OCI-LY7 (cell line): ENCODE measurements at places on chromosomes 4 and X. TPM values are rescaled to one million over a fixed set of nuclear protein-coding genes. Genes with fewer than 3 reads are reported as not detected.
A peak's percentile ranks its signal among the peaks of the same experiment; 100 is the strongest.

- DNase-seq: no peak
Measured at GRCh38 chr4:88606832-88607231, 14.6 kb downstream of the HERC3 start.

DNA sequence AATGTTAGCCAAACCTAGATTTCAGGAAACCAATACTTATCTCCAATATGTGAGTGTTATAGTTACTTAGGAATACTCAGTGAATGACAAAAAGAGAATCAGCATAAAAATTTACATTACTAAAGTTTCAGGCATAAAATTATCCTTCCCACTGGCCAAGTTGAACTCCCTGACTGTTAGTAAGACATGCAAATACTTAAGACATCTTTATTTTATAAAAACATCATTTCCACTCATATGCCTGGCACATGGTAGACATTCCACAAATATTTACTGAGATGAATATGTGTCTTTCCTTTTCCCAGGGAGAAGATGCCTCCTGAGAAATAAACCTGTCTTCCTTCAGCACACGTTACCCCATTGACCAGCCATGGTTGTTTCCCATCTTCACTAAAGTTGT, 7.3 kb downstream of the VEGFD start:
- DNase-seq: no peak

GRCh38 chr4:132737344-132737743, 411.8 kb upstream of the PCDH10 start:
- DNase-seq: no peak

The DCAF4L1 gene
- 0.07 and 0.30 TPM in 2 replicates for total RNA-seq

GRCh38 chr4:7074426-7074825, 6.6 kb upstream of the GRPEL1 start:
- DNase-seq: no peak

GRCh38 chr4:155853189-155853588, 12.9 kb downstream of the ASIC5 start:
- DNase-seq: no peak

The RNF212 gene
- total RNA-seq: not detected in 2 replicates

The CPE gene
- total RNA-seq: not detected in 2 replicates

DNA sequence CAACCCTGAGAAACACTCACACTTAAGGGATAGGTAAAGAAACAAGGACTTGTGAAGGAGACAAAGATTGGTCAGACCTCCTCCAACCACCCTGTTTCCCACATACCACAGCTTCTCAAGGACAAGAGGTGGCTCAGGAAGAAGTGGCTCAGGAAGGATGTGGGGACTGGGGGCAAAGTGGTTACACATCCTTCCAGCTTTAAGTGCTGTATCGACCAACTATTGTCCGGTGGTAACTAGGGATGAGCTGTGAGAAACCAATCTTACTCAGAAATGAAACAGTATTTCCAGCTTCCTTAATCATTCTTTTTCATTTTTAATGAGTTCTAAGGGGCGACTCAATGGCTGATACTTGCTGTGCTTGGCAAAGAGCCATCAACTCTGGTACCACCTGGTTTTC, 8.5 kb upstream of the LHFPL1 start:
- no peak for DNase-seq

GRCh38 chr4:70619288-70619687, 9.3 kb upstream of the ENAM start:
- DNase-seq: no peak

GRCh38 chr4:20356565-20356964, 104.9 kb downstream of the SLIT2 start:
- no peak for DNase-seq

The KIAA1210 gene
- total RNA-seq: not detected in 2 replicates

GRCh38 chrX:134718966-134719317, 60.7 kb upstream of the PLAC1 start:
- peak; percentile 7 for DNase-seq

GRCh38 chrX:132094164-132094563, 33.7 kb downstream of the FRMD7 start:
- no peak for DNase-seq

DNA sequence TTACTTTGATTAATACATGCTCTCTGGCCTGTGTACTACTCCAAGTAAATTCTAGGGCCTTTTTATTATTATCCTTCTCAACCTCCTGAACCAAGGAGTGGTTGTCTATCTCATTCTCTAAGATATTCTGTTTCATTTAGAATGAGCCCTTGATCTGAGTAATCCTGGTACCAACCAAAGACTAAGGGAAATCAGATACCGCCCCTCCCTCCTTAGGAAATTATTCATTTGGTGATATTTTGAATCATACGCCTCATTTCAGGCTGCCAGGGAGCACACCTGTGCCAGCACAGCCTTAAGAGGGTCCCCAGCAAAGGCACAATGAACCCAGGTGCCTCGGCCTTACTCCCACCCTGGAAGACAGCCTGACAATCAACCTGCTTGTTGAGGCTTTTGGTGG, 73.2 kb upstream of the STARD8 start:
- no peak for DNase-seq
